ENCODE measurements at places on chromosomes 1 and 21.

DNA sequence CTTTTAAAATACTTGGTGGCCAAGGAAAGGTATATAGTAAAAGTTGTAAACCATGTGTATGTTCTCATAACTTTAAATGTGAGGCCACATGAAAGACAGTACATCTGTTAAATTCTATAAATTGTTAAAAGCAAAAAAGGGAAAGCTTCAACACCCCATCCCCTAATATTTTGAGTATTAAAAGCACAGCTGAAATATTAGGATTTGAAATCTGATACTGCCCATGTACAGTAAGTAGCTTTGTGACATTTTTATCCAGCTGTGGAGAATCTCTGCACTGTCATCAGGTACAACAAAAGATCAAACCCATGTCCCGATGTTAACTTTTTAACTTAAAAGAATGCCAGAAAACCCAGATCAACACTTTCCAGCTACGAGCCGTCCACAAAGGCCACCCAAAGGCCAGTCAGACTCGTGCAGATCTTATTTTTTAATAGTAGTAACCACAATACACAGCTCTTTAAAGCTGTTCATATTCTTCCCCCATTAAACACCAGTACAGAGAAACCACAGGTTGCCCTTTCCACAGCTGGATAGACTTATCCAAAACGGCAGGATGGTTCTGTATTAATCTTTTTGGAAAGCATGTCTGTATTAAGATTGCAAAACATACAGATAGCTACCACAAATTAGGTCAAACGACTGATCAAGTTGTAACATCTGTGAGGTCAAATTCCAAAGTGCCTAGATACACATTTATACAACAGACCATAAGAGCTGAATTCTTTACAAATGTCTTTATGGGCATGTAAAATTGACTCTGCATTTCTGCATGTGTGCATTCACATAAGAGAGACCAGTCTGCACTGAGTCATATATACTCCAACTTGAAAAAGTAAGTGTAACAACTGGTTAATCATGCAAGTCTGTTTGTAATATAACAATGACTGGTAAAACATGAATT is 5.2 kb downstream of the IRF2BP2 start:
- no peak for DNase-seq

- DNase-seq = peak; percentile 92
Observed at GRCh38 chr1:184622136-184622823, 132.4 kb downstream of the EDEM3 start.

DNA sequence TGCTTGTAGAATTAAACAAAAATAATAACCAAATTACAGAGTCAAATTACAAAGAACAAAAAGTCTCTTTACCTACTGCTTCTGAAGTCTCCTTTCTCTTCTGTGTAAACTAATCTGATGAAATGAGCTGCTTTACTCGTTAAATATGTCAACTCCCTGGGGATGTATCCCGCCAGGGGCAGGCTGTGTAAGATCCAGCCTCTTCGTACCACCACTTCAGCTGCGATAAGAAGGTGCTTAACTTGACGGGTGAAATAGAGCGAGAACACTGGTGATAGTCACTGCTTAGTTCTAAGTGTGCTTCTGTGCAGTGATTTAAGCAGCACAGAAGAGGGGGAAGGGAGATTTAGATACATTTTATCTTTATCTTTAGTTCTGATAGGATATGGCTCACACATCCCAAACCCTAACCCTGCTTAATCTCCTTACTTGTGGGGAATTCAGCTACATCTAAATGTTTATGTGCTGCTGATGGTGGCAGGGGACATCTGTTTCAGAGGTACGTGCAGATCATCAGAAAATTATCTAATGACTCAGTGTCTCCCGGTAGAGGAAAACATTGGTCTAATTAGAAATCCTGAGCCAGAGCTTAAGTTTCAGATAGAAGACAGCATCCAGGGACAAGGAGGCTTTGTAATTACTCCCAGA is 46.0 kb downstream of the RHOU start:
- DNase-seq = peak; percentile 21

DNA sequence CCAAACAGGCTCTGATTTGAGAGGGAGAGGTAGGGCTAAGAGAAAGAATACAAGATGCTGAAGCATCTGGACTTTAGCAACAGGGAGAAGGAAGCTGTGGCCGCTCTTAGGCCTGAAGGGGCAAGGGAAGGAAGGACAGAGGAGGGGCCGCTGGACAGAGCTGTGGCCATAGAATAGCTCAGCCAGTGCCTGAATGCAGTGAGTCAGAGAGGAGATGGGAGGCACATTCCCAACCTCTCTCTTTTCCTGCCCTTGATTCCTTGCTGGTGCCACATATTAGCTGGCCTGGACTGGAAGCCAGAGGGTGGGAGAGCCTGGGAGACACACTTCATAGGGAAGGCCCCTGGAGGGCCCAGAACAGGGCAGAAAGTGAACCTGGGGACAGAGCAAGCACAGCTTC is 83.4 kb upstream of the POU3F1 start:
- no peak for DNase-seq

GRCh38 chr1:235822685-235823084 is 44.0 kb downstream of the LYST start:
- DNase-seq = no peak

DNA sequence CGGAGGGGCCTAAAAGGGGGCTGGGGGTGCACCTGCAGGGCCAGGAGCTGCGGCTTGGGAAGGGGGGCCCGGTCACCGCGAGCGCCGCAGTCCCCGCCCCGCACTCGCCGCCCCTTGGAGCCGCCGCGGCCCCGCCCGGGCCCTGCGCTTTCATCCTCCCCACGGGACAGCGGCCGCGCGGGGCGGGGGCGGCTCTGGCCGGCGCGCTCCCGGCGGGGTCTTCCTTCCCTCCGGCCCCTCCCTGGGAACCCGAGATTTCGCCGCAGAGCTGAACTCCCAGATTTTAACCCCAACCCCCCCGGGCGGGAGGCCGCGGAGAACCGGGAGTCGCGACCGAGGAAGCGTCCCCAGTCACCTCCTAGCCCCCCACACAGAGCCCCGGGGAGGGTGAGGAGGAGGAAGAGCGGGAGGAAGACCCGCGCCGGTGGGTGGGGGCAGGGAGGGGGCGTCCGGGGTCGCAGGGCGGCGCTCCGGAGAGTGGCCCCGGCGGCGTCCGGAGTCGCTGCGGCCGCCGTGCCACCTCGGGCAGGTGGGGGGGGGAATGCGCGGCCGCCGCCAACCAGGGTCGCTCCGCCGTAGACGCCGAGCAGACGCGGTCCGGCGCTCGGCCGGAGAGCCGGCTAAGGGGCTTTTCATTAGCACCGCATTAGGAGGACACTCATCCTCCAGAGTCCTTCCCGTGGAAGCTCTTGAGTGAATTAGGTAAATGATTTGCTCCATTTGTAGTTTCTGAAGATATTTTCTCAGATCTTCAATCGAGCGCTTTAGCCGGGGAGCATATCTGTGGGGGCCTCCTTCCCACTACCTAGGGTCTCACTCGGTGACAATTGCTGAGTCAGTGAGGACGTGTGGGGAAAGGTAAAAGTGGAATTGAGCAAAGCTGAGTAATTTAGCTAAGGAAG is 31.6 kb upstream of the NFIA start:
- no peak for DNase-seq

- no peak for DNase-seq
Observed at GRCh38 chr1:39490596-39491145, 765 bp upstream of the BMP8A start.

DNA sequence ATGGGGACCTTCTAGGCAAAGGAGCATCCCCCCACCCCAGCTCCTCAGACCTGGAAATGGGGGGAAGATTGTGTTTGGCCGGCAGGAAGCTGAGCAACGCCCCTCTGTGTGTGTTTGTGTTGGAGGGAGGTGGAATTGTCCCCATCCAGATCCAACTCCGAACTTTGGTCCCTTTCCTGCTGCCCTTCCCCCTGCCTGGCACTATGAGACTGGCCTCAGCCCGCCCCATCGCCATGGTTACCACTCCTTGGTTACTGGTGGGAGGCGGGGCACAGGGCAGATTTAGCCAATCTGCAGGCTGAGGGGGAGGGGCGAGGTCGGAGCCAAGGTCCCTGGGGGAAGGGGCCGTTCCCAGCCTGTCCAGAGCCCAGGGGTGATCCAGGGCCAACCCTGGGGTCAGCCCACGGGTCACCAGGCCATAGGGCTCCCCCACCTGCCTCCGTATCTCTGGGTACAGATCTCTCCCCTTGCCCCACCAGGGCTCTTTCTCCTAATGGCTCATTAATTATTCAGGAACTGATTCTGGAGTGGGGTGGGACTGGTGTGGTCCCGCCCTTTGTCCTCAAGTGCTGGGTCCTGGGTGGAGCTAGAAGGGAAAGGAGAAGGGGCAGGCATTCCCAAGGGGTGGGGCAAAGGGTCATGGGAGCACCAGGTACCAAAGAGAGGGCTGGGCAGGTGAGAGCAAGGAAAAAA is 15.2 kb downstream of the PTPRF start:
- DNase-seq = no peak
